WTC11 (cell line): ENCODE measurements at places on chromosomes 5 and 9. TPM values are rescaled to one million over a fixed set of nuclear protein-coding genes. Genes with fewer than 3 reads are reported as not detected.

- DNase-seq, result no peak
Observed at GRCh38 chr5:56822981-56823380, 7.6 kb downstream of the MAP3K1 start.

The SLC6A18 gene
- total RNA-seq, result not detected in 3 replicates

DNA sequence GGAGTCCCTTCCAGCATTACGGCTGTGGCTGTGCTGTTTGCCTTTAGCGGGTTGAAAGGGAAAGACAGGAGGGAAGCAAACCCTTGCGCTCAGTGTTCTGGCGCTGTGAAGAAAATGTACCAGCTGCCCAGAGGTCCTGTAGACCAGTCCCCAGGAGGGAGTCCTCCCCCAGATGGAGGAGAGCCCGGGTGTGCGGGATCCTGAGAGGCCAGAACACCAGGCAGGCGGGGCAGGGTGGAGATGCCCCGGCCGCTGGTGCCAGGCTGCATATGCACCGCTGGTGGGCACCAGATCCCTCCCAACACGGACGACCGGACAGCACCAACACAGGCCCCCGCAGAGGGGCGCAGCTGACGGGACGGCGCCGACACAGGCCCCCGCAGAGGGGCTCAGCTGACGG is 37.2 kb upstream of the SLC9A3 start:
- DNase-seq, result no peak

The SLC46A2 gene
- 0.07 TPM in 1 of 3 replicates, not detected in the others for total RNA-seq

The BRIX1 gene
- total RNA-seq, result 48.0 to 57.3 TPM (median 49.4 TPM) in 3 replicates

DNA sequence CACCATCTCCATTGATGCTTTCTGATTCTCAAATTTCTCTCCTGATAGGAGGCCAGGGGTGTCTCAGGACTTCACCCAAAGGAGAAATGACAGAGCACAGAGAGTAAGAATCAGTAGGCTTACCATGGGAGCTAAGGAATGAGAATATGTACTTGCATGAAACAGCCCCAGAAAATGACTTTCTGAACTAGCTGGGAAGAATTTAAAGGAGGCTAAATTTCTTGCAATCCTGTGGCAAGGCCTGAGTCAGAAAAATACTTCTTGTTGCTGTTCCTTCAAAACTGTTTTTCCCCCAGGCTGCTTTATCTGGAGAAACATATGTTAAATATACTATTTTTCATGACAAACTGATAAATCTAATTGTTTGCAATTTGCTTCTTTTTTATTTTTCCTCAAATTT is 53.4 kb upstream of the FBXL7 start:
- no peak for DNase-seq

GRCh38 chr9:84419031-84419602 is 78.6 kb upstream of the SLC28A3 start:
- no peak for DNase-seq

GRCh38 chr5:159880676-159881075 is 35.6 kb upstream of the ADRA1B start:
- DNase-seq, result no peak

- DNase-seq, result no peak
Observed at GRCh38 chr5:122863721-122864120, 18.3 kb downstream of the SNX24 start.

The IPO11 gene
- total RNA-seq, result 52.6 to 61.9 TPM (median 60.0 TPM) in 3 replicates

DNA sequence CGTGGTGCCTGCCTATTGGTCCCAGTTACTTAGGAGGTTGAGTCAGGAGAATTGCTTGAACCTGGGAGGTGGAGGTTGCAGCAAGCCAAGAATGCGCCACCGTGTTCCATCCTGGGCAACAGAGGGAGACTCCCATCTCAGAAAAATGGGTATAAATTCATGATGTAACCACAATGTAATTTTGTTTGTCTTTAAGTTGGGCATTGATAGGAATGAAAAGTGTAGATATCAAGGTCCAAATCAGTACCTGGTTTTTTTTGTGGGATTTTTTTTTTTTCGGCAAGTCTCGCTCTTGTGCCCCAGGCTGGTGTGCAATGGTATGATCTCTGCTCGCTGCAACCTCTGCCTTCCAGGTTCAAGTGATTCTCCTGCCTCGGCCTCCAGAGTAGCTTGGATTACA is 7.4 kb downstream of the NPM1 start:
- no peak for DNase-seq

GRCh38 chr5:18850216-18850615 is 1137.8 kb downstream of the CDH18 start:
- DNase-seq, result no peak

GRCh38 chr9:37455884-37456647 is 9.2 kb downstream of the ZBTB5 start:
- no peak for DNase-seq

- DNase-seq, result no peak
Observed at GRCh38 chr9:3299872-3300271, 225.9 kb downstream of the RFX3 start.

GRCh38 chr9:88891040-88891439 is 100.2 kb upstream of the S1PR3 start:
- DNase-seq, result no peak

- DNase-seq, result no peak
Observed at GRCh38 chr5:68169903-68170302, 45.7 kb upstream of the PIK3R1 start.

- no peak for DNase-seq
Observed at GRCh38 chr5:124739634-124740025, 6.8 kb downstream of the ZNF608 start.

The CORO2A gene
- 32.5 to 37.0 TPM (median 35.9 TPM) in 3 replicates for total RNA-seq

DNA sequence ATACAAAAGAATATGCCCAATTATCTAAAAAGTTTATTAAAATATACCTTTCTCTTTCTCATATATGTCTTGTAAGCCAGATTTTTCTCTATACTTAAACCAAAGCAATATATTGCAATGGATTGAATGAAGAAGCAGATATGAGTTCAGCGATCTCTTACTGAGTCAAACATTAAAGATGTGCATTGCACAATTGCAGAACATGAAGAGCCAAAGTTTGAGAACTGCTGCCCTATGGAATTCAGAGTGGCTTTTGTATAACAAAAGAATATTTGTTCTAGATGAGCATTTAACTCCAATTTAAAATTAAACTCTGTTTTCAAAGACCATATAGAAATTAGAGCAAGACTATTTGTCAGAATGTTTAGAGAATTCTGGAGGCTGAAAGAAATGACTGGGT is 519.0 kb upstream of the DAB2 start:
- no peak for DNase-seq

DNA sequence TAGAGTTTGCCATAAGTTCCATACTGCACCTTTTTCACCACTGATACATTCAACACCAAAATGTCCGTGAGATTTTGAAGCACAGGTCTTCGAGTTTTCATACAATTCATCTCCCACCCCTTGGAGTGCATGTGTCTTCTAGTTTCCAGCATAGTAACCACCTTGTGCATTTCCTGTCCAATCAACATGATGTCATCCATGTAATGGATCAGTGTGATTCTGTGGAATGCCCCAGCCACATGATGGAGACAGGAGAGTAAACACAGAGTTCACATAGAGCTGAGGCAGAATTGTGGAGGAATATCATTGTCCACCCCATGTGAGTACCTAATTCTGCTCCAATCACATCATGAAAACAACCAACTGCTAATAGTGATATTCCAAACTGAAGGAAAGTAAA is 441.5 kb upstream of the CDH6 start:
- no peak for DNase-seq
